Breast epithelium (tissue), 4 donors: ENCODE measurements at places on chromosomes 16 and 17.
A peak's percentile ranks its signal among the peaks of the same experiment; 100 is the strongest.

GRCh38 chr16:26700250-26700649 is 366.5 kb upstream of the C16orf82 start:
- DNase-seq, result no peak

- DNase-seq, result no peak
These were observed 3.8 kb downstream of the MRPL38 start for GRCh38 chr17:75900691-75901533.

- DNase-seq, result no peak
These were observed 1.9 kb downstream of the MED11 start for GRCh38 chr17:4733073-4733531.

DNA sequence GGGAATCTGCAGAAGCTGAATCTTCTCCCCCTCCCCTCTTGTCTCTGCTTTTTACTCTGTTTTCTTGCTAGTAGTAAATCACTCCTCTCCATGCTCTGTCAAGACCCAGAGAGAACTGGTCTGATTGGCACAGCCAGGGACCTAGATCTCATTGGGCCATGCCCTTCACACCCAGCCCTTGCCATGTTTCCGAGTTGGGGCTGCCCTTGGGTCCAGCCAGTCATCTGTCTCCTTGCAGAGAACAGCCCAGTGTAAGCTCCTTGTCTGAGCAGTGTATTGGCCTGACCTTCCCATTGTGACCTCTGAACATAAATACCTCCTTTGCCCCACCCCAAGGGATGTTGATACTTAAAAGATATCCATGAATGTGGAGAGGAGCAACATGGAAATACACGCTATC is 3.9 kb downstream of the MMP15 start:
- DNase-seq, result no peak

- DNase-seq, result no peak
These were observed 21.1 kb downstream of the RAB40B start for GRCh38 chr17:82677353-82677925.

DNA sequence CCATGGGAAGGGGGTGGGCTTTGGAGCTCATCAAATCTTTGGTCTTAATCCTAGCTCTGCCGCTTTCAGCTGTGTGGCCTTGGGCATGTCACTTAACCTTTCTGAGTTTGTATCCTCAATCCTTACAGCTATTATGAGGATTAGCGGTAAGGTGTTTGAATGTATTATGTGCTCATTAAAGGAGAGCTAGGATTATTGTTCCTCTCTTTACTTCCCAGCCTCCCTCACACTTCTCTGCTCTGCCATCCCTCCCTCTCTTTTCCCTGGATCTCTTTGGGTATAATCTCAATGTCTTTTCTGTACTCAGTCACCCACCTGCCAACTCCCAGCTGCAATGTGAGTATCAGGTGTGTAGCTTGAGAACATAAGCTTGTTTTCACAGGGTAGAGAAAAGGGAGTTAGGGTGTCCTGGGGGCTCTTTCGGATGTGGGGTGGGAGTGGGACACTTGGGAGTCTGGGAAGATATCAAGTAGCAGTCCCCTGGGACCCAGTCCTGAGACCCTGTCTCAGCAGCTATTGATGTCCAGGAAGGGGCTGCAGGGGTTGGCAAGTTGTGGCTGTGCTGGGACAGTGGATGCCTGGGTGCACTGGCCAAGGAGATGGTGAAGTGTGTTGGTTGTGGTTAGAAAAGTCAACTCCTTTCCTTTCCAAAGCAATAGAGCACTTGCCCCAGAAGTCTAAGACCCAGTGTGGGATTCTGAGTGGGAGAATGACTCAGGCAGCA is 1.8 kb downstream of the EFNB3 start:
- no peak for DNase-seq

GRCh38 chr16:67446968-67447507 is 16.1 kb downstream of the HSD11B2 start:
- no peak for DNase-seq

DNA sequence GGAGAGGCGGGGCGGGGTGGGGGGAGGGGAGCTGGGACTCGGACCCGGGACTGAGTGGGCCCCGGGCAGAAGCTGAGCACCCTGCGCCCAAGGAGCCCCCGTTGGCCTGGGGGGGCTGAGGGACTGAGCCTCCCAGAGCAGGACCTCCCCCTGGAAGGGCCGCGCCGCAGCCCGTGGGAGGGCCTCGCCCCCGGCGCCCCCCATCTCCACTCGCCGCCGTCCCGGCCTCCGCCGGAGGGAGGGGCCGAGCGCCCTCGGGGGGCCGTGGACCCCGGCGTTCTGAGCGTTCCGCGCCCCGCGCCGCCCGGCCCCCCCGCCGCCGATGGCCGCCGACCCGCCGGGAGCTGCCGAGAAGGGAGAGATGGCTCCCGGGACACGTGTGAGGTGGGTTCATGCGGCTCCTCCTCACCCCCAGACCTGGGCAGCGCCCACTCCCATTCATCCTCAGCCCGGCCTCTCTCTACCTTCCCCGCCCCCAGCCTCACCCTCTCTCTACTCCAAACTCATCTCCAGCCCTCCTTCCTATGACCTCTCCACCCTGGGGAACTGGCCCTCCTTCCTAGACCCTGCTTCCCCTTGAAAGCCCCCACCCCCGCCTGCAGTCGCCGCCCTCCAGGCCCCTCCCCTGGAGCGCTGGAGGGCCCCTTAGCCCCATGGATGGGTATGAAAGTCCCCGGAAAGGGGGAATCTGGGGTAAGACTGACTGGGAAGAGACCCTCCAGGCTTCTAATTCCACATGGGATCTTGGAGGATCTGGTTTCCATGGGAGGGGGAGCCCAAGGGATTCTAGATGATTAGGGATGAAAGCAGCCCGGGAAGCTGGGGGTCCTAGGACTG is 922 bp downstream of the FBXL19 start:
- DNase-seq, result no peak

DNA sequence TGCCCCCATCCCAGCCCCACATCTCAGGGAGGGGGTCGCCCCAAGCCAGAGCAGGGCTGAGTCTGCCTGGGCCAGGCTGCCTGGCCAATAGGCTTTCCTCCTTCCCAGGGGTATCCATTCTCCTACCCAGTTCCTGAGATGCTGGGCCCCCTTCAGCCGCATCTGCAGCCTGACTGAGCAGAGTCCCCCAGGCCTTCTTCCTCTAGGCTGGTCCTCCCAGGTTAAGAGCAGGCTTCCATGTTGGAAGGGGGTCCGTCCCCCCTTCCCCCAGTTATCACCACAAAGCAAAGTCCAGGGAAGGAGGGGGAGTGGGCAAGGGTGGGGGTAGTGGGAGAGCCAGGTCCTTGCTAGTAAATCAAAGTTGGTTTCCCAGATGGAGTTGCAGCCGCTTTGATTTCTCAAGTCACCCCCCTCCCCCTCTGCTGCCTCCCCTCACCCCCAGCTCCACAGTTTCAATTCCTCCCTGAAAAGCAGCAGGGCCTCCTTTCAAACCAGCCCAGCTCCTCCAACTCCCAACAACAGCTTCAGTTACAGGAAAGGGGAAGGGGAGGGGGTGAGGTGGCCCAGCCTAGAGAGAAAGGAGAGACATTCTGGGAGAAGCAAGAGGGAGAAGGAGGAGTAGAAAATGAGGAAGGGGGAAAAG is 9.5 kb upstream of the FZD2 start:
- no peak for DNase-seq

DNA sequence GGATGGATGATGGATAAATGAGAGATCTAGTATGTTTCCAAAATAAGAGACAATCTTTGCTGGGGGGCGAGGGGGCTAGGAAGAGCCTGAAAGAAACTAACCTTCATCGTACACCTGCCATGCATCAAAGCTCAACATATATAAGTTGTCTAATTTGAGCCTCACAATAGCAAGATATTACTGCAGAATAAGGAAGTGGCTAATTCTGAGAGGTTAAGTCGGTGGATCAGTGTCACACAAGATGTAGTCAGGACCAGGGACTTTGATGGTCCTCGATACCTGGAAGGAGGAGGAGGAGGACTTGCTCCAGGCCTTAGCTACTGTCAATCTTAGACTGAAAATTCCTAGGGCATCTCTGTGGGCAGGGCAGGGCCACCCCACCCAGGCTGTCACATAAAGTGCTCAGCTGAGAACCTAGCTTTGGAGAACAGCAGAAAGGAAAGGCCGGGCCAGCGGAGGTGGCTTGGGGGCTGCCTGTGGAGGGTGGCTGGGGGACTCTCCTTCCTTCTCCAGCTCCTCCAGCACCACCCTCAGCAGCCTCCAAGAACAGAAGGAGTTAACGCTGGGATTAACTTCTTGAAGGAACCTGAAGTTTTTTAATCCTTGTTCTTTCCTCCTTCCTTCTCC is 460 bp upstream of the SLC13A2 start:
- no peak for DNase-seq

DNA sequence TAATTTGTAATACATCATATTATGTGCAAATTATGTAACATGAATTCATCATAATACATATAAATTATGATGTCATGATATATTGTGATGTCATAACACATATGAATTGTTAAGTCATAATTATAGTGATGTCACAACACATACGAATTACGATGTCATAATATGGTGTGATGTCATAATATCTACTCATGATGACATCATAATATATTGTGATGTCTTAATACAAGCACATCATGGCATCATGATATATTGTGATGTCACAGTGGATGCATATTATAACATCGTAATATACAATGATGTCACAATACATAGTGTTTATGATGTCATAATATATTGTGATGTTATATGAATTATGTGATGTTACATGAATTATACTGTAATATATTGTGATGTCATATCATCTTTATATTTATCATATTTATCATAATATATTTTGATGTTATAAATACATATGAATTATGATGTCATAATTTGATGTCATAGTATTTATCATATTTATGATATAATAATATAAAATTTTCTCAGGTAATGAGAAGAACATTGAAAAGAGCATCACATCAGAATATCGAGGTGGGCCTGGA is 1793.0 kb downstream of the TP53TG3F start:
- DNase-seq, result no peak

- DNase-seq, result no peak
These were observed 377.6 kb downstream of the CPPED1 start for GRCh38 chr16:12426122-12426521.

GRCh38 chr16:82059161-82059982 is 24.3 kb downstream of the HSD17B2 start:
- no peak for DNase-seq

- no peak for DNase-seq
These were observed 59.6 kb upstream of the ADCY9 start for GRCh38 chr16:4175849-4176248.

DNA sequence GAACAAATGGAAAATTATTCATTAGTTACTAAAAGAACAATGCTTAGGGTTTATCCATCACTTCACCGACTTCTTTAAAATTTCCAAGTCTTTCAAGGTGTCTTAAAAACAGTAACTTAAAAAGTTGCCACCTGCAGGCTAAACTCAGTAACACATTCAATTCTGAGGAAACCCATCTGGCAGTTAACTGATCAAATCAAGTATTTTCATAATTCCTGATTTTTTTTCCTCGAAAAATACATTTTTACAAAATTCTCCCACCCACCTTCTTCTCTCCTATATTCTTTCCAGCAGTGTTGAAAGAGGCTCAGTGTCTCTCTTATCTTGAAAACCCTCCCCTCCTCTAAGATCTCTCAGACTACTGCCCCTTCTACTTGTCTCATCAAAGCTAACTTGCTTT is 29.9 kb downstream of the PARN start:
- no peak for DNase-seq

DNA sequence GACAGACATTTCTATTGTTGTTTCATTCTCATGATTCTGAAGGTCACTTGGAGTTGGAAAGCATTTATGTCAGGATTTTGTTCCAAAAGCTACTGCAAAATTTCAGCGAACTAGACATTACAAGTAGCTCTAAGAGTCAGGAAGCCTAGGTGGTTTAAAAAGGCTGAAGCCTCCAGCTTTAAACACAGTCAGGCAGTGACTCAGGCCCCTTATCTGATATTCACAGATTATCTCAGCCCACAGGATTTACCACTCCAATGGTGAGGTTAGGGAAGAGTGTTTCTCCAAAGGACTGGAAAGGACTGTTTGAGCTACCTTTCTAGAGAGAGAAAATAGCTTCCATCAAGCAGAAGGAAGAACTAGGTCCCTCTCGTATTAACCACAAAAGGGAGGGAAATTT is 624.4 kb upstream of the C16orf82 start:
- DNase-seq, result no peak

DNA sequence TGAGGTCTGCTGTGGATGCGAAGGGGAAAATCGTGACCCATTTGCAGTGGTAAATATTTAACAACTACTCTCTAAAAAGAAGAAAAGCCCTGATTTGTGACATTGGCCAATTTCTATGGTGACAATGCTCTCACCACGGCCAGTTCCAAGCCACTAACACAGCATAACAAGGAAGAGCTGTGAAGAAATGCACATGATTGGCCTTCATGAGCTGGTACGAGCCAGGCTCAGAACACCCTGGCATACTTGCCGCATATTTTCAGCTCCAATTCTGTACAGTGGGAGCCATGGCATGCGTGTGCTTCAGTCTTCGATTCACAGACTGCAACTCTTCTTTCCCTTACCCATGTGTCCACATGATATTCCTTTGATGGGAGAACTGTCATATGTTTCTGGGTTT is 363.9 kb upstream of the CDH5 start:
- DNase-seq, result no peak

GRCh38 chr17:2656283-2656682 is 55.3 kb downstream of the CLUH start:
- no peak for DNase-seq

DNA sequence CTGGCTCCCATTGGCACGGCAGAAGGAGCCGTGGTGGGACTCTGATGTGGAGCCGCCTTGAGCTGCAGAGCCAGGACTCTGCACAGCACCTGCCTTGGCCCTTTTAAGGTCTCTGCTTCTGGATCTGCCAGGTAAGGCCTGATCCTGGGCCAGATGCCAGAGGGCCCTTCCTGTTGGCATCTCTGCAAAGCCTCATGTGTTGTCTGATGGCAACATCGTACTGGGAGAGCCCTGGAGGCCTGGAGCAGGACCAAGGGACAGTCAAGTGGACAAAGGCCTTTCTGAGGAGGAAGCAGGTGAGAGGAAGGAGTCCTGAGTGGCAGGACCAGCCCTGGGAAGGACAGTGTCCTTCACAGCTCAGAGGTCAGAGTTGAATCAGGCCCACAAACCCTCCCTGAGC is 26.1 kb downstream of the SOCS1 start:
- peak; percentile 91 for DNase-seq

DNA sequence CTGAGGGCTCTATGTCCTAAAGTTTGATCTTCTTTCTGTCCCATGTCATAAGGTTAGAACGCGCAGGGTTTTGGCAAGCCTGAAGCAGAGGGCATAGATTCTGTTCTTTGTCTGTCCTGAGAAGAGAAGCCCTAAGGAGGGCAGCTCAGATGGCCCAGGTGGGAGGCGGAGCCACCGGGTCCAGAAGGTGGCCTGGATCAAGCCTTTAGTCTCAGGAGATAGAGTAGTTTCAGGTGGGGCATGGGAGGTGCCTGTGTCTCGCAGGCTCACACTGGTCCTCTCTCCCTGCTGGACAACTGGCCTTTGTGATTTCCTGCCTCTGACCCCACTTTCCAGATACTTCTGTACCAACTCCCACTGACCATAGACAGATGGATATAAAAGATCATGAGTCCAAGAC is 44.2 kb upstream of the DNAJA2 start:
- no peak for DNase-seq

- no peak for DNase-seq
These were observed 30.0 kb upstream of the RHBDL3 start for GRCh38 chr17:32235588-32235987.

DNA sequence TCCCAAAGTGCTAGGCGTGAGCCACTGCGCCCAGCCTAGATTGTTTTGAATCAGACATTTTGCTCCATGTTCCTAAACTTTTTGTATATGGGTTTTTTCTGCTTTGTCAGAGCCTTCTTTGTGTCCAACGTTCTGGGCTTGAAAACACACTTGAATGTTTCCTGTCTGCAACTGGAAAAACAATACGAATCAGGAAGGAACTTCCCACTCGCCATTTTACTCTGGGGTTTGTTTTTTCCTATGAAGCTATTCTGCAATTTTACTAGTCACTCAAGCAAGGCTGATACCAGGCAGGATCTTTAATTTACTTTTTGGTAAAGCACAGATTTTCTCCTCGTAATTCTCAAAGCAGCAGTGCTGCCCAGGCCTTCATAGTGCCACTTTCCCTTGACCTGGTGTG is 31.6 kb downstream of the ARHGAP17 start:
- DNase-seq, result no peak
